ENCODE measurements at places on chromosomes 11 and 22. TPM values are rescaled to one million over a fixed set of nuclear protein-coding genes. Genes with fewer than 3 reads are reported as not detected.
A peak's percentile ranks its signal among the peaks of the same experiment; 100 is the strongest.

- peak; percentile 54 for DNase-seq
- no peaks in the 10 kb centered on the region for H3K27me3 ChIP-seq
- H3K27ac ChIP-seq: no peak within 1 kb of the TSS
These were observed at the start of gene CEND1 for GRCh38 chr11:789943-790342. CEND1 (minus strand) TSS chr11:790090; CDS start chr11:788576, 1,514 bp downstream.

- no peaks in the 10 kb centered on the region for H3K36me3 ChIP-seq
- H3K4me1 ChIP-seq: peaks cover 11% of the 10 kb centered on the region
- no peaks in the 10 kb centered on the region for H3K27me3 ChIP-seq
- H3K27ac ChIP-seq: no peak overlapping the region
- DNase-seq: peak; percentile 72
These were observed 9.2 kb downstream of the TCF20 start for GRCh38 chr22:42261296-42261695.

DNA sequence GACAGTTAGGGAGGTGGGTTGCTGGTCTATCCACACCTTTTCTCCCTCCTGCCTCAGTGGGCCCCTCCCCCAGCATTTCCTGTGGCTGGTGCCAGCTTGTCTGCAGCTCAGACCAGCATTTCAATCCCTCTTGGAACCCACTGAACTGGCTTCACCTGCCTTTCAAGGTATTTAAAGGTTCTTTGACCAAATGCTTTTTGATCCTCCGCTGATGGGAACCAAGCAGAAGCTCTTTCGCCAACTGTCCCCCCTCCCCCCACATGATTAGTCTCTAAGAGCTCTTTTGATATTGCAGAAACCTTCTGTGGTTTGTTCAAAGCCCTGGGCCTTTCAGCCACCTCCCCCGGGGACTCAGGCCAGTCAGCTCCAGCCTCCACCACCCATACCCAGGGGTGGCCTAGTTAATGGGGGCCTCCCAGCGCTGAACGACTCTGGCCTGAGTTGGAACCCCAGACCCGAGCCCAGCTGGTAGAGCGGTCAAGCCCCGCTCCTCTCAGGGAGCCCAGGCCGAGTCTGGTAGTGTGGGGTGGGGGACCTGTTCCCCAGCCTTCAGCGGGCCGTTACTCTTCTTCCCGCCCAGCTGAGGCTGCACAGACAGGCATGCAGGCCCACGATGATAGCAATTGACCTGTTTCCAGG is 6.0 kb upstream of the SYT7 start:
- no peaks in the 10 kb centered on the region for H3K36me3 ChIP-seq
- no peak overlapping the region for H3K4me3 ChIP-seq
- DNase-seq: no peak
- no peak overlapping the region for H3K27ac ChIP-seq

DNA sequence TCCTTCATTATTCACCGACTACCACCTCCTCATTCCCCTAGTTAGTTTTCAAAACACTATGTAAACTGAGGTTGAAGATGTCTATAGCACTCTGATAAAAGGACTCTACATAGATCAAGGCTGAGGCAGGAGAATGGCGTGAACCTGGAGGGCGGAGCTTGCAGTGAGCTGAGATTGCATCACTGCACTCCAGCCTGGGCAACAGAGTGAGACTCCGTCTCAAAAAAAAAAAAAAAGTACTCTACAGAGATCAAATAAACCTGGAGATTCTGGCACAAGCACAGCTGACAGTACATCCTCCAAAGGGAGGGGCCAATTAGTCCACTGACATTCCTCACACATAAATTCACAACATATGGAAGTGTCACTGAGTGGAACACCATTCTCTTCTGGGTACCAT is 31.0 kb downstream of the TSG101 start:
- H3K36me3 ChIP-seq: peaks cover 18% of the 10 kb centered on the region
- H3K4me1 ChIP-seq: peaks cover 2% of the 10 kb centered on the region
- DNase-seq: no peak

- H3K36me3 ChIP-seq: no peaks in the 10 kb centered on the region
- no peak overlapping the region for H3K27ac ChIP-seq
- H3K27me3 ChIP-seq: no peaks in the 10 kb centered on the region
- no peak for DNase-seq
These were observed 20.4 kb downstream of the MRGPRX4 start for GRCh38 chr11:18193010-18193409.

DNA sequence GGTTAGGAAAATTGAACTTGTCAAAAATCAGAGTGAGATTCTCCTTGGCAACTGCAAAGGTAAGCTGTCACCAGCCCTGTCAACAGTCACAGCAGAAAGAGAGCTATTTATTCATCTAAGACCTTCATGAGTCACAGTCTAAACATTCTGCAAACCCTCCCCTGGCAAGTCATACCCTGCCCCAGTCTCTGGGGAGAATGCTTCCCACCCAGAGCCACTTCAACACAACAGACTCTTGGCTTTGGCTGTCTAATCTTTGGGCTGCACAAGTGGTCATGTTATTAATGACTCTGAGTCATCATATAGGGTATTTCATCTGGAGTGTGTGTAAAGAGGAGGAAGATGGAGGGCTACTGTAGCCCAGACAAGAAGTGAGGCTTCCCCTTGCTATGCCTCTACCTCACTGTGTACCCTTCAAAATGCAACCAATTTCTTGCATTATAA is 153.4 kb downstream of the CCDC34 start:
- H3K27me3 ChIP-seq: no peaks in the 10 kb centered on the region
- H3K4me1 ChIP-seq: peaks cover 7% of the 10 kb centered on the region
- DNase-seq: peak; percentile 93
- H3K36me3 ChIP-seq: no peaks in the 10 kb centered on the region
- no peak overlapping the region for H3K4me3 ChIP-seq

DNA sequence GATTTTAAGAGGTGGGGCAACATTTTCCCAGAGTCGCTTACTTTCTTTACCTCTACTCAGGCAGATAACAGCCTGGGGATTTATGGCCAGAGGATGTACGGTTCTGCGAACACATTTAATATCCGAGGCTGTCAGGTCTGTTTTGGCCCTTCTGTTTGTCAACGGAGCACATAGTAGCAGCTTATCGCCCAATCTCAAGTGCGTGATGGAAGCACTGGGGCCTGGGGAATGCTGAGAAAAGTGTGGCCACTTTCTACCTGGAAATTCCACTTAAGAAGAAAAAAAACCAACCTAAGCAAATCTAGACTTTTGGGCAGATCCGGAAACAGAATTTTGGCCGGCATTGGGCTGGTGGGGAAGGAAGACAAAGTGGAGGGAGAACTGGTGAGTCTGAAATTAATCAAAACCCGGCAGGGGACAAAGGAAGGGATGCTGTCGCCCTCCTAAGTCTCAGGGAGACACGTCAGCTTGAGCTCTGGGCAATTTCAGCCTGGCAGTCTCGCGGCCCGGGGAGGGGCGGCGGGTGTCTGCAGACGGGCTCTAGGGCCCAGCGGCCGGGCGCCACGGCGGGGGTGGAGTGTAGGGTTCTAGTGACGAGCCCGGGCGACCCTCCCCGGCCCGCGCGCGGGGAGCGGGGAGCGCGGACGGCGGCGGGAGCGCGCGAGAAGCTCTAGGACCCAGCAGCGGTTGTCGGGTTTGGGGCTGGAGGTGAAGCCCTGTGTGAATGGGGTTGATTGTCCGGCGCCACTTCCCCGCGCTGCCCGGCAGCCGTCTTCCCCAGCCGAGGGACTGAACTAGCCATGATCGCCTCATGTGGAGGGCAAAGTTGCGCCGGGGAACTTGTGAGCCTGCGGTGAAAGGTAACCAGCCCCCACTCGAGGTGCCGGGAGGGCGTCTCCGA is at the start of gene AMOTL1:
TSS of gene AMOTL1 (plus strand) at position 656 of the 901 bp plus-strand sequence. CDS start at position 812, 156 bp downstream.
- H3K27me3 ChIP-seq: no peaks in the 10 kb centered on the region
- H3K4me1 ChIP-seq: peaks cover 13% of the 10 kb centered on the region
- H3K27ac ChIP-seq: peak within 1 kb of the TSS; percentile 97
- peak within 1 kb of the TSS; percentile 98 for H3K4me3 ChIP-seq

- DNase-seq: no peak
- peaks cover 2% of the 10 kb centered on the region for H3K4me1 ChIP-seq
- H3K27ac ChIP-seq: no peak overlapping the region
- peak overlapping the region; percentile 29 for H3K4me3 ChIP-seq
These were observed 7.2 kb downstream of the TMEM86A start for GRCh38 chr11:18705651-18706281.

- H3K4me1 ChIP-seq: peaks cover 24% of the 10 kb centered on the region
- H3K27ac ChIP-seq: peak overlapping the region; percentile 62
- DNase-seq: peak; percentile 66
- H3K27me3 ChIP-seq: no peaks in the 10 kb centered on the region
- H3K4me3 ChIP-seq: no peak overlapping the region
These were observed 12.7 kb downstream of the DUSP8 start for GRCh38 chr11:1559111-1559951.

DNA sequence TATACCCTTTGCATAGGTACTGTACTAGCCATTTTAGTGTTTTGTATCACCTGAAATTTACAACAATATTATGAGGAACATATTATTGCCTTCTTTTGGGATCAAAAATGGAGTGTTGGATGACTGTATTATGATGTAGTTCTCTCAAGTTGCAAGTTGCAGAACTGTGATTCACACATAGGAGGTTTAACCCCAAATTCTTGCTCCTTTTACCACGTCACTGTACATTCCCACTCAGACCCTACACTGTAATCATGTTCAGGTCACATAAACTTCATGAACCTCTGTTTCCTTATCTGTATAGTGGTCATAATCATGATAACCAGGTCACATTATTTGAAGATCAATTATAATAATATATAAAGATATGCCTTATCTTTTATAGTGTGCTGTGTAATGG is 925.1 kb upstream of the TENM4 start:
- no peaks in the 10 kb centered on the region for H3K4me1 ChIP-seq
- H3K4me3 ChIP-seq: no peak overlapping the region
- no peaks in the 10 kb centered on the region for H3K27me3 ChIP-seq
- H3K27ac ChIP-seq: no peak overlapping the region
- H3K36me3 ChIP-seq: no peaks in the 10 kb centered on the region

- H3K27ac ChIP-seq: no peak overlapping the region
- H3K4me1 ChIP-seq: peaks cover 5% of the 10 kb centered on the region
- H3K4me3 ChIP-seq: no peak overlapping the region
- H3K27me3 ChIP-seq: no peaks in the 10 kb centered on the region
- no peak for DNase-seq
- H3K36me3 ChIP-seq: peaks cover 17% of the 10 kb centered on the region
These were observed 61.5 kb downstream of the DKK3 start for GRCh38 chr11:11946878-11947277.

DNA sequence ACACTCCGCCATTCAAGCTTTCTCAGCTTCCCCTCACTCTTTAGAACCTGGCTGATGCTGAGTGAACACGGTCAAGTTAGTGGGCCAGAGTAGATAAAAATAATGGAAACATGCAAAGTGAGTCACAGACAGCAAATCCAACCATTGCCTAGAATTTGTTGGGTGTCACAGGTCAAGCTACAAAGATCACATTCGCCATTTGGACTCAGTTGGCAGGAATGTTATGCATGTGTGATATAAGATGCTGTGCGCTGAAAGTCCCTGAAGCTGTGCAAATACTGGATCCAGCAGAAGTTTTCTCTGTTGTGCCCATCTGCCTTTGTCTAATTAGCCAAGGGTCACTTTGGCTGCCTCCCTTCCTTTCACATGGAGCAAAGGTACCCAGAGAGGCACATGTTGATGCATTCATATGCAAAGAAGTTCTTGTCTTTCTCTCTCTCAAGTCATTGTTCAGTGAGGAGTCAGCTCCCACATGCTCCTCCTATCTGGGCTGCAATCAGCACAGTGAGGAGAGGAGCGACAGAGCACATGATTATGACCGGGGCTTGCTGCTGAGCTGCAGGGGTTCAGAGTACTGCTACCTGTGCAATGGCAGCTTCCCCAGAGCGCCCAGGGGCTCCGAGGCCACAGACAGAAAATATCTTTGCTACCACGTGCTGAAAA is 39.7 kb downstream of the FLI1 start:
- no peaks in the 10 kb centered on the region for H3K36me3 ChIP-seq
- H3K4me1 ChIP-seq: peaks cover 6% of the 10 kb centered on the region
- no peak overlapping the region for H3K4me3 ChIP-seq
- H3K27ac ChIP-seq: no peak overlapping the region

DNA sequence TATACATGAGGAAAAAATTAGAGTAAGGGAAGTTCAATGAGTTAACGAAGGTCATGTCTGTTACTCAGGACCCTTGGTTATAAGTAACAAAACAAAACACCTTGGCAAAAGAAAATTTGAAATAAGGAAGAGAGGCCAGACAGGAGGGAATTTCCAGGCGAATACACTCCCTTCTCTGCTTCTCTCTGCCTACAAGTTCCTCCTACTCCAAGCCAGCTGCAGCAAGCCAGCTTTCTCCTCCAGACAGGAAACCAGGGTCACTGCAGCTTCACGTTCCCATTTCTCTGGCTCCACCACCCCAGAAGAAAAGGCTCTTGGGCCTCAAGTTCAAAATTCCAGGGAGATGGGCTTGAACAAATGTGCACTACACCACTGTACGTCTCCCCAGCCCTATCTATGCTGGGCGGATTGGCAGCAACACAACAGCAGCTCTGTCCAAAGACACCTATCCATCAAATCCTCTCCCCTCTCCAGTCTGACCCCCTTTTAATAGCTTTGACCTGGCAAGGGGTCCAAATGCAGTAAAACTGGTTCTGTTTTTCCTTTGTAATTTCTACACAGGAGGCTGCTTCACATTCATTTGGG is 27.7 kb downstream of the SMCO4 start:
- H3K27me3 ChIP-seq: no peaks in the 10 kb centered on the region
- no peaks in the 10 kb centered on the region for H3K4me1 ChIP-seq
- H3K4me3 ChIP-seq: no peak overlapping the region

- no peaks in the 10 kb centered on the region for H3K36me3 ChIP-seq
- DNase-seq: no peak
- no peak overlapping the region for H3K27ac ChIP-seq
- H3K27me3 ChIP-seq: no peaks in the 10 kb centered on the region
- no peak overlapping the region for H3K4me3 ChIP-seq
- H3K4me1 ChIP-seq: no peaks in the 10 kb centered on the region
These were observed 246.0 kb downstream of the CADM1 start for GRCh38 chr11:115258216-115258615.

- H3K4me1 ChIP-seq: no peaks in the 10 kb centered on the region
- H3K27me3 ChIP-seq: peaks cover 59% of the 10 kb centered on the region
- no peak for DNase-seq
- no peak overlapping the region for H3K27ac ChIP-seq
- no peak overlapping the region for H3K4me3 ChIP-seq
These were observed 26.5 kb downstream of the MYO7A start for GRCh38 chr11:77154381-77155081.

GRCh38 chr11:64128255-64129006 is 37.5 kb downstream of the MACROD1 start:
- H3K36me3 ChIP-seq: no peaks in the 10 kb centered on the region
- H3K4me3 ChIP-seq: no peak overlapping the region

- H3K27ac ChIP-seq: no peak overlapping the region
- H3K27me3 ChIP-seq: peaks cover 16% of the 10 kb centered on the region
- no peaks in the 10 kb centered on the region for H3K36me3 ChIP-seq
- DNase-seq: no peak
- H3K4me1 ChIP-seq: 0 out of 2 replicates have a peak, but pooled peaks cover 2% of the 10 kb centered on the region
These were observed 2.4 kb downstream of the ASPHD2 start for GRCh38 chr22:26431261-26431995.

The GPR152 gene
- polyA plus RNA-seq: not detected

The UBQLN3 gene
- polyA plus RNA-seq: not detected

The ARFGAP2 gene
- 54.7 TPM for polyA plus RNA-seq

The KDELR3 gene
- polyA plus RNA-seq: 129 TPM

The SLC5A12 gene
- not detected for polyA plus RNA-seq

The HEPACAM gene
- polyA plus RNA-seq: 0.03 TPM

The EHF gene
- not detected for polyA plus RNA-seq

The TXNRD2 gene
- 28.4 TPM for polyA plus RNA-seq

The CYP2D6 gene
- polyA plus RNA-seq: 0.24 TPM

The SCN4B gene
- polyA plus RNA-seq: 0.44 TPM

The IGF2 gene
- polyA plus RNA-seq: 21.8 TPM
